ENCODE measurements at places on chromosomes 1 and 21. TPM values are rescaled to one million over a fixed set of nuclear protein-coding genes. Genes with fewer than 3 reads are reported as not detected.

DNA sequence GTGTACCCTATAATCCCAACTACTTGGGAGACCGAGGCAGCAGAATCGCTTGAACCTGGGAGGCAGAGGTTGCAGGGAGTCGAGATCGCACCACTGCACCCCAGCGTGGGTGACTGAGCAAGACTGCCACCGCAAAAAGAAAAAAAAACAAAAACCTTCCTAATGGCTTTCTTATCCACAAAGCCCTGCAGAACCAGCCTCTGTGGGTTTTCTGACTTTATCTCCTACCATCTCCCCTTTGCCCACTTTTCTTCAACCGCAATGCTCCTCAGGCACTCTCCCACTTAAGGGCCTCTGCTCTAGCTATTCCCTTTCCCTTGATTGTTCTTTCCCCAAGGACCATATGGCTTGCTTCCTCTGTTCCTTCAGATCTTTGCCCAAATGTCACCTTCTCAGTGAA, 67.9 kb upstream of the PUM1 start:
- H3K4me1 ChIP-seq, result no peaks in the 10 kb centered on the region
- DNase-seq, result no peak
- H3K36me3 ChIP-seq, result no peaks in the 10 kb centered on the region
- no peak overlapping the region for H3K27ac ChIP-seq
- no peak overlapping the region for H3K4me3 ChIP-seq
- H3K27me3 ChIP-seq, result no peaks in the 10 kb centered on the region

DNA sequence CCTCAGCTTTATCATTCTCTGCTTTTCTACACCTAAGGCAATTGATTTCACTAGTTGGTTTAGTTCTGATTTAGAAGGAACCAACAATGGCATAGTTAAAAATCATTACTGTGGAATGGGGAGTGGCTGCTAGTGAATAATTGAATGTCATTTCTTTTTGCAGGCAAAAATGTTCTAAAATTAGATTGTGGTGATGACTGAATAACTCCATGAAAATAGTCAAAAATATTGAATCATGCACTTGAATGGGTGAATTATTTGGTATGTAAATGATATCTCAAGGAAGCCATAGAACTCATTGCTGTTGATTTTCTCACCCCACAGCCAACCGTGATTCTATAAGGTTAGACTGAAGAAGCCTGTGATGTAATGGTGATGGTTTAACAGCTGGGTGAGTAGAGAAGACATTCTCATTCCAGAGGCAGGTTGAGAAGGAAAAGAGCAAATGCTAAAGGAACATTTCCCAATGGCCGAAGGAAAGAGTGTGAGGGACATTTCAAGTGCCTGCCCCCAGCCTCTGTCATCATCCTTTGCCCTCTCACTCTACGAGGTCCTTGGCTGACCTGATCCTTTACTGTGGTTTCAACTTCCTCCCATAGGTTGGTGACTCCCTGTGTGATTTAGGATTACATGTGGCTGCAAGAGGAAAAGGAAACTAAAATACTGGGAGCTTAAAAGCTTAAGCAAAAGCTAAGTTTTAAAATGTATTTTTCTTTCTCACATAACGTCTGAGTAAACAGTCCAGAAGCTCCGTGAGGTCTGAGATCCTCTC, 12.5 kb downstream of the OVAAL start:
- DNase-seq, result no peak
- H3K4me3 ChIP-seq, result no peak overlapping the region
- no peaks in the 10 kb centered on the region for H3K27me3 ChIP-seq
- no peaks in the 10 kb centered on the region for H3K4me1 ChIP-seq

- no peaks in the 10 kb centered on the region for H3K27me3 ChIP-seq
- no peak overlapping the region for H3K4me3 ChIP-seq
- no peak for DNase-seq
- H3K27ac ChIP-seq, result no peak overlapping the region
- H3K36me3 ChIP-seq, result no peaks in the 10 kb centered on the region
Measured at GRCh38 chr1:1873186-1873585, 17.7 kb downstream of the GNB1 start.

GRCh38 chr21:44054710-44055109, 42.6 kb downstream of the TRAPPC10 start:
- peaks cover 6% of the 10 kb centered on the region for H3K4me1 ChIP-seq
- peaks cover 28% of the 10 kb centered on the region for H3K36me3 ChIP-seq
- H3K27me3 ChIP-seq, result no peaks in the 10 kb centered on the region
- no peak overlapping the region for H3K27ac ChIP-seq

GRCh38 chr1:30790850-30791778, 33.5 kb upstream of the LAPTM5 start:
- no peaks in the 10 kb centered on the region for H3K27me3 ChIP-seq
- H3K4me3 ChIP-seq, result no peak overlapping the region
- H3K36me3 ChIP-seq, result no peaks in the 10 kb centered on the region
- no peak for DNase-seq
- no peaks in the 10 kb centered on the region for H3K4me1 ChIP-seq

- no peaks in the 10 kb centered on the region for H3K27me3 ChIP-seq
- H3K4me1 ChIP-seq, result peaks cover 9% of the 10 kb centered on the region
- H3K27ac ChIP-seq, result no peak overlapping the region
- H3K36me3 ChIP-seq, result no peaks in the 10 kb centered on the region
Measured at GRCh38 chr1:27774654-27775053, 1.6 kb downstream of the STX12 start.

DNA sequence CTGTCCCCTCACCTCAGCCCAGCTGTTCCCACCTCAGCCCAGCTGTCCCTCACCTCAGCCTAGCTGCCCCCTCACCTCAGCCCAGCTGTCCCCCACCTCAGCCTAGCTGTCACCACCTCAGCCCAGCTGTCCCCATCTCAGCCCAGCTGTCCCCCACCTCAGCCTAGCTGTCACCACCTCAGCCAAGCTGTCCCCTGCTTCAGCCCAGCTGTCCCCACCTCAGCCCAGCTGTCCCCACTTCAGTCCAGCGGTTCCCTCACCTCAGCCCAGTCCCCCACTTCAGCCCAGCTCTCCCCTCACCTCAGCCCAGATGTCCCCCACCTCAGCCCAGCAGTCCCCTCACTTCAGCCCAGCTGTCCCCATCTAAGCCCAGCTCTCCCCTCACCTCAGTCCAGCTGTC, 88.4 kb upstream of the CSF3R start:
- H3K27ac ChIP-seq, result no peak overlapping the region
- no peak for DNase-seq
- no peak overlapping the region for H3K4me3 ChIP-seq
- H3K4me1 ChIP-seq, result peaks cover 9% of the 10 kb centered on the region

Gene C1orf122
- 12.5 TPM for total RNA-seq

Data from liver (tissue), 10 donors.